ENCODE measurements at places on chromosomes 2 and 18.

- no peak for DNase-seq
These were observed 3.6 kb downstream of the TBR1 start for GRCh38 chr2:161419638-161420190.

DNA sequence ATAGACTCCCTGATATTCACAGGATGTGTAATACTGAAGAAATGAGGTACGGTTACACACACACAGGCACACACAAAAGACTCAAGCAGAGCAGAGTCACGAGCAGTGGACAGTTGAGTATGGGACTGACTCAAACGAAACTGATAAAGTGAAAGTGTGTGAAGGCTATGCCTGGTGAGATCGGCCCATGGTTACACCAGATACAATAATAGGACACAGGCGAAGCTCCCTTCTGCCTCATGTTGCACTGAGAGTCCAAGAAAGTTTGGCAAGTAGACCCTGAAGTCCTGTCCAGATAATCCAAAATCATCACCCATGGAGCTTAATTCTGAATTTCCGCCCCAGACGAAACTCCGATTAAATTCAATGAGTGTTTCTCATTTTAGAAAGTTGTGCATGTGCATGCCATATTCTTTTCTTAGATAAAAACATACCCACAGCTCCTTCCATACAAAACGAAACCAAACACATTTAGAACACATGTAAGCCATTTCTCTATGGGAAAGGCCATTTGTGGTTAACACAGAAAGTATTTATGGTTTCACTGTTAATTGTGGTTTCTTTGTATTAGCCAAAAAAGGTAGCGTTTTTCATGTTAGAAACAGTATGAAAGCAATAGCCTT, 567.6 kb downstream of the PLCL1 start:
- DNase-seq, result no peak

DNA sequence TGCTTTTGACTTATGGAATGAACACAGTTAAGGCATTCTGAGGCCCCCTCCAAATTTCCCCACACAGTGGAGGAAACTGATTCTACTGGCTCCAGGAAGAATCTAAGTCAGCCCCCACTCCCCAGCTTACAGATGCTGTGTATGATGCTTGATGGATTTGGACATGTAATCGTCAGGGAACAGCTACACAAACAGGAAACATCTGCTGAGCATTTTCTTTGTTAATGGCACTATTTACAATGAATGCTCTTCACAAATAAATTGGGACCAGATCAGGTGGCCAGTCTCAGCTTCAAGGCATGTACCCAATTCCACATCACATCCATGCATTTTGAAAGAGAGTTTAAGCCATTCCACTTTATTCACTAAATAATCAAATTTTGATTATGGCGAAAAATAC, 562.3 kb downstream of the SOX11 start:
- no peak for DNase-seq

- no peak for DNase-seq
These were observed 140.3 kb downstream of the ERBB4 start for GRCh38 chr2:212398316-212398715.

DNA sequence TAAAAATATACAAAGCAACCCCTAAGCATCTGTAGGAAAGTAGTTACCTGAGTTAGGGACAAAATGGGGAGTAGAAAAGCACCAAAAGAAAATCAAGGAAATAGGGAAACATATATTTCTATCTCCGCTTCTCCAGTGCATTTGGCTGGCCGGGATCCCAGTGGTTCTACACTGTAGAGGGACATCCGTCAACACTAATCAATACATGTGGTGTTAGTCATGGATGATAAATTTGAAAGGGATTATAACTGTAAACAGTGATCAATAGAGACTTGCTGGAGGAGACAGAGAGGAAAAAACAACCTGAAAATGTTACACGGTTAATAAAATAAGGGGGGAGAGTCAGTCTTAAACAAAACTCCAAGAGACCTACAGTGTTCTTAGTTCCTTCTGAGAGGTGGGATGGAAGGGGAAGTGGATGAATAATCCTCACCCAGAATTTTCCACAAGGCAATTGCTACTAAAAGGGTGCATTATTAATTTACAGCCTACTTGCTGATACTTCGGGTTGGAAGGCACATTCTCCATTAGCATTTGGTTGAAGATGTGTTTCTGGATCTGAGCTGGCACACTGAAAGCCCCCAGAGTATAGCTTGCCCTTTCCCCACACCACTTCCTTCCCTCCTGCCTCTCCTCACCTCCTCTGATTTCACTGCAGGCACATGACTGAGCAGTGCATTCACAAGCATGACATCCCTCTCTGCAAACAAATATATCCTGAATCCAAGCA, 530.0 kb downstream of the BCL11A start:
- no peak for DNase-seq

DNA sequence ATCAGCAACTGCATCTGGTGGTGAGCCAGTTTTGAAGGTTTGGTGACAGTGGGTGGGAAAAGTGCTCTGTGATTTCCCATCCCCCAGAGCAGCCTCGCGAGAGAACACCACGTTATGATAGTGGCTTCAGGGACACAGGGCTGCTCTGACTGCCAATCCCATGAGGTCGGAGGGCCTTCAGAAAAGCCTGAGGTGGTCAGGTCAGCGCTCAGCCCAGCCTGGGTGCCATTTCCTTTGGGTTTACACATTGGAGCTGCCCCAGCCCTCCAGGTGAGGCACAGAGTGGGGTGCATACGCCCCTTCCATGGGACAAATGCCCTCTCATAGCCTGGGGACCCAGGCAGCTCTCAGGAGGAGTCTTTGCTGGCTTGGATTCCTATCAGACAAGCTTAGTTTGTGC, 126.8 kb downstream of the KCTD1 start:
- DNase-seq, result no peak

GRCh38 chr2:623130-623922, 53.9 kb downstream of the TMEM18 start:
- DNase-seq, result no peak

DNA sequence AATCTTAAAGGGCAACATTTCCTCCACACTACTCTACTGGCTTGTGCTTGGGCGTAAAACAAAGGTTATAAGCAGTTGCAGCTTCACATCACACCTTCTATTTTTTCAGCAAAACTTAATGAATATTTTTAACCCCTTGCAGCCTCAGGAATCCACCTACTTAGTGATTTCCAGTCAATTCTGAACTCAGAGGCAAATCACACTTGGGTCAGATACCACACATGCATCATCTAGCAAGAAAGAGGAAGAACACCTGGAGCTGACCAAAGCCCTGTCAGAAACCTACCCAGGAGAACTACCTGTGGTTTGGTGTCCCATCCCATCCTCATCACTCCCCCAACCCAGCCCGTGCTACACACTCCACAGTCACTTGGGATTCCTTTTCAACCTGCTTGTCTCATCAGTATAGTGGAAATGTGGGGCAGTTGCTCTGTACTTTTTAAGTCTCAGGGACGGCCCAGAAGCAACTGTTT, 25.5 kb downstream of the PIAS2 start:
- no peak for DNase-seq

- no peak for DNase-seq
These were observed 73.6 kb downstream of the LPIN2 start for GRCh38 chr18:2939317-2939716.

DNA sequence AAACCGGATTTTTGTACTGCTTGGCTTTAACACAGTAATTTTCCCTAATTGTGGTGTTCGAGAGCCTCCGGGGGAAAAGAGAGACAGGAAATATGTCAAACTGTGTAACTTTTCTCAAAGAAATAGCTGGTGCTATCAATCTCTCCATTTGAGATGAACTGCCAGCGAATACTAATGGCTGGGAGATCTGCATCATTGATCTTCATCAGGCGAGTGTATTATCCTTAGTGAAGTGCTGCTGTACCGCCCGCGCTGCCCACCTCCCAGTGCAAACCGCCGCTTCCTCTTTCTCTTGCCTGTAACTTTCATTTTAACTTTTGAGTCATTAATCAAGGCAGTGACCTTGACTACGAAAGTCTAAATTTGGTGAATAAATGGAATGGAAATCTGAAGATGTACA, 246.1 kb upstream of the ST6GAL2 start:
- DNase-seq, result no peak

DNA sequence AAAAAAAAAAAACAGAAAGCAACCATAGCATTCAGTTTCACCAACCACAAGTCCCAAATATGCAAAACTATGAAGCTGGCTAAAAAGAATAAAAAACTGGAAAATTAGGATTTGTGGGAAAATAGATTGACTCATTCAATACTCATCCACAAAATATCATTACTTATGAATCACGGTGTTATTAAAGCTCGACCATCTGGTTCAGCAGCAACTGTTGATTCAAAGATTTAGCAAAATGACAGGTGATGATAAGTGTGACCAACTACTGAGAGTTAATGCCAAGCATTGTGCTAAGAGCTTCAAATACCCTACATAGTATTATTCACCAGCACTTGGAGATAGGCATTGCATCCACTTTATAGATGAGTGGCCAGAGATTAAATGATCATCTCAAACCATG, 26.2 kb upstream of the XDH start:
- DNase-seq, result no peak

GRCh38 chr2:157989227-157989626, 112.4 kb upstream of the UPP2 start:
- no peak for DNase-seq

GRCh38 chr2:189608170-189608569, 27.6 kb upstream of the SLC40A1 start:
- DNase-seq, result no peak

GRCh38 chr2:157185476-157186227, 71.9 kb upstream of the GALNT5 start:
- no peak for DNase-seq

GRCh38 chr2:219596954-219597551, 604 bp upstream of the STK11IP start:
- DNase-seq, result no peak

DNA sequence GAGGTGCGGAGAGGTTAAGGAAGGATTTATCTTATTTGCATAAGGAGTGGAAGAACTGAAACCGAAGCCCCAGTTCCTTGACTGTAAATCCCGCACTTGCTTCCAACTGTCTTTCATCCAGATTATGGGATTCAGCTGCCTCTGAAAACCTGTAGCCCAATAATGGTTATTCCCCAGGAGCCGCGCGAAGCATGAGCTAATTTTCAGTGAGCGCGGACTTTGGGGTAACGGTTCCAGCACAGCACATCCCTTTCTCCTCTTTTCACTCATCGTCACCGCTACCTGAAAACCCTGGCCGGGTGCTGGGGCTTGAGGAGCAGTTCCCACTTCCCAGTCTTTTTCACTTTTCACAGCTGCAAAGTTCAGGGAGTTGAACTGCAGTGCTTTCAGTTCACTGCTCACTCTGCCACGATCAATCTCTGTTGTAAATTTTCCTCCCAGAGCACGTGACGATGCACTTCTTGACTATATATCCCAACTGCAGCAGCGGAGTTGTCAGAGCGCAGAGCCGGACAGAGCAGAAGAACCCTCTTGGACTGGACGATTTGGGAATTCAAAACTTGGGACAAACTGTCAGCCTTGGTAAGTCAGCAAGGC, at the start of gene KCNE4:
Gene KCNE4, plus strand, starts transcription at position 498 of the 597 bp plus-strand sequence. CDS start 641 bp downstream, outside the sequence.
- no peak for DNase-seq

DNA sequence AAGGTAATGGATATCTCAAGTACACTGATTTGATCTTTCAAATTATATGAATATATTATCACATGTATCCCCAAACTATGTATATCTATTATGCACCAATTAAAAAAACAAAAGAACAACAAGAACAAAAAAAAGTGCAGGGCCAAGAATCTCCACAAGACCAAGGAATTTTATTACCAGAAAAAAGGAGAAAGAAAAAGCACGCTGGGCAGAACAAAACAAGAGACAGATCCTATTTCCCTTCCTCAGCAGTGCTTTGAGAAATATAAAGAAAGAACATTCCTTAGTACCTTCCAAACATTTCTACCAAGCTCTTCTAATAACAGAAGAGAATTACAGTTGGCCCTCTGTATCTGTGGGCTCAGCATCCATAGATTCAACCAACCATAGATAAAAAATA, 144.7 kb upstream of the CREB1 start:
- no peak for DNase-seq

Measured in CD4-positive, alpha-beta T cell treated with Interleukin-6 at 100 ng/mL for 8 hours (primary cell).